Stimulated activated CD8-positive, alpha-beta memory T cell treated with anti-CD3 and anti-CD28 coated beads, Interleukin-7, amount 100 ng/mL, for 24 hours (primary cell): ENCODE measurements at places on chromosomes 4 and X.

DNA sequence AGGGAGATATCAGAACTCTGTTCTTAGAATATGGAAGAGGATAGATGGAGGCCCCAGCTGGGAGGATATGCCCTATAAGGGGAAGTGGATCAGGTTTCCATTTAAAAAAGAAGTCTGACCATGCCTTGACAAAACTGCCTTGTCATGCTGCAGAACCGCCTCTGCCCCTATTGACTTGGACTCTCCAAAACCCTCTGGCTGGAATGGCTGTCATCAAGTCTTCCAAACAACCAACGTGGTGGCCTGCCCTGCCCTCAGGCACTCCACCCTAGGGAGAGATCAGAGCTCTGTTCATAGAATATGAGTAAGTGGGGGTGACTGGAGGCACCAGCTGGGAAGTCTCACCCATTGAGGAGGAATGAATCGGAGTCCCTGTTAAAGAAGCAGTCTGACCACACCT lies 114.9 kb downstream of the VSIG4 start:
- no peak for DNase-seq

DNA sequence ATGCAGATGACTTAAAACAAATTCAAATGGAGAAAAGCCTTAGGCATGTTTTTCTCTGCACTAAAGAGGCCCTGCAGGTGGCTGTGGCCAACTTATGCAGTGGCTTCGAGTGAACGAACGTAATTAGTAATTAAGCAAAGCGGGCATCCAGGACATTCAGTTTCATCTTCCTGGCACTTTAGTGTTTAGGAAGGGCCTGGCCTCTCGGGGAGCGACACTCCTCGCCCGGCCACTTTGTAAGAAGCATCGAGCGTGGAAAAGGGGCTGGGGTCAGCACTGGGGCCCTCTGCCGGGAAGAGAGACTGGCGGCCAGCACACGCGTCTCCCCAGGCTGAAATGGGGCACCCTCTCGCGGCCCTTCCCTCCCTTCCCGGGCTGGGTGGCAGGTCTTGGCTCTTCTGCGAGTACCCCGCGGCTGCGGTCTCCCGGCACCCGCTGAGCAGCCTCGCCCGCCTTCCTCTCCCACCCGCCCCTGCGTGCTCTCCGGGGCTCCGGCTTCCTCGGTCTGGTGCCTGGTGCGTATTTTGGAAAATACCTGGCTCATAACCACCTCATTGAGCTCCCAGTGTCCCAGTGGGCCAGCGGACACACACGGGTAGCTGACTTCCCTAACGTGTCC lies 677 bp upstream of the CYP4V2 start:
- peak; percentile 19 for DNase-seq

GRCh38 chr4:70637239-70637913 lies 8.8 kb downstream of the ENAM start:
- DNase-seq = no peak

DNA sequence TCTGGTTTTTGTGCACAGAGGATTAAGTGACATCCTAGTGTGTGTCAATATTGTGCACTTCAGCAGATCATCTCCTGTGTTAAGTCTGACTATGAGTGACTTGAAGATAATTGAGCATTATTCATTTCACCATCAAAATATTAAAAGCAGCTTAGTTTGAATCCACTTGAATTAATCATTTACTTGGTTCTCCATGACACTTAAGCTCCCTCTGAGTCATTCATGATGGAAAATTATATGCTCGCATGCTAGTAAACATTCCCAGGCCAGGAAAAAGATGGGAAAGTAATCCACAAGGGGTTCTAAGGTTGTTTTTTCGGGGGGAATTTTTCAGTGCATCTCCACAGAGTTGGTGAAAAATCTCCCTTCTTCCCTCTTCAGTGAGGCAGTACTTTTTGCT lies 97.2 kb upstream of the EOLA2 start:
- DNase-seq = no peak

DNA sequence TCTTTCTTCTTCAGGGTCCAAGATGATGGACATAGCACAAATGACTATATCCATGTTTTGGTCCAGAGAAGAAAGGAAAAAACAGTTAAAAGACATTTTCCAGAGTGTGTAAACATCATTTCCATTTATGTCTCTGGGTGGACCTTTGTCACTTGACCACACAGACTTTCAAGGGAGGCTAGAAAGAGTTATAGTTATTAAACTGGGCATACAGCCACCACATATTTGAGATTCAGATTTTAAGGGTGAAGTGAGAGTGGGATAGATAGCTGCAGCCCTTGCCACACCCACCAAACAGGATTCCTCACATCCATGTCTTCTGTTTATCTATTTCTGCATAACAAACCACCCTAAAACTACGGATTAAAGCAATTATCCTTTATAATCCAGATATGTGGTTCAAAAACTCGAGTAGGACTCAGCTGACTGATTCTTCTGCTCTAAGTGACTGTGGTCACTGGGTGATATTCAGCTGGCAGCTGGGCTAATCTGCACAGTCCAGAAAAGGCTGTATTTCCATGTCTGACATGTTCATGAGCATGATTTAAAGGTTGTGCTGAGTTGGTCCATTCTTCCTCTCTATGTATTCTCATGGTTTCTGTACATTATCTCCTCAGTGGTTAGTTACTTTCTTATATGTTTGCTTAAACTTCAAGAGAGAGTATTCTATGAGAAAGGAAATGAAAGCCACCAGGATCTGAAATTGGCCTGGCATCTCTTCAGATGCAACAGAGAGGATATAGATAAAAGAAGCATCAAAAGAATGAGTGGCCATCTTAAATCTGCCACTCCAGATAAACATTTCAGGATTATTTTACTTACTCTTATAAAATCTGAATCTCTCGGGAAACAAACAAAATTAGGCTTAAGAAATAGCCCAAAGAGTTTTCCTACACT lies 459.8 kb upstream of the CTSO start:
- no peak for DNase-seq
